Nasal cavity respiratory epithelium epithelial cell of viscerocranial mucosa (primary cell): ENCODE measurements at places on chromosomes 11 and 22. TPM values are rescaled to one million over a fixed set of nuclear protein-coding genes. Genes with fewer than 3 reads are reported as not detected.

HTR3A gene
- total RNA-seq: 0.14 TPM in 1 of 2 replicates, not detected in the other

CCDC88B gene
- total RNA-seq: 2.1 and 2.7 TPM in 2 replicates

C22orf15 gene
- total RNA-seq: not detected in 2 replicates

RIMBP3C gene
- total RNA-seq: not detected in 2 replicates

TCN2 gene
- total RNA-seq: 1.0 and 3.3 TPM in 2 replicates

THY1 gene
- under 0.01 TPM in 1 of 2 replicates, not detected in the other for total RNA-seq

KRTAP5-1 gene
- total RNA-seq: not detected in 2 replicates

TLCD5 gene
- total RNA-seq: 1.4 and 2.2 TPM in 2 replicates

CALCA gene
- total RNA-seq: not detected in 2 replicates

SYT7 gene
- 28.0 and 39.9 TPM in 2 replicates for total RNA-seq

TUG1 gene
- 40.0 and 87.4 TPM in 2 replicates for total RNA-seq

BEST1 gene
- 2.3 and 2.4 TPM in 2 replicates for total RNA-seq

INS gene
- total RNA-seq: not detected in 2 replicates

MPZL3 gene
- total RNA-seq: 44.3 and 64.3 TPM in 2 replicates

MRGPRX3 gene
- under 0.01 and 0.21 TPM in 2 replicates for total RNA-seq

MYBPC3 gene
- not detected in 2 replicates for total RNA-seq

CRY2 gene
- 11.6 and 15.2 TPM in 2 replicates for total RNA-seq

TUBA8 gene
- total RNA-seq: under 0.01 and 0.21 TPM in 2 replicates

BTG4 gene
- 0.34 and 0.43 TPM in 2 replicates for total RNA-seq

DAGLA gene
- total RNA-seq: under 0.01 and 2.2 TPM in 2 replicates

NNMT gene
- 0.34 and 1.9 TPM in 2 replicates for total RNA-seq

RASL10A gene
- 0.21 TPM in 1 of 2 replicates, not detected in the other for total RNA-seq

OR56A1 gene
- total RNA-seq: not detected in 2 replicates

APOA5 gene
- not detected in 2 replicates for total RNA-seq

KRTAP5-10 gene
- not detected in 2 replicates for total RNA-seq

OSBP2 gene
- 4.3 and 73.1 TPM in 2 replicates for total RNA-seq

MMP27 gene
- total RNA-seq: not detected in 2 replicates

BRSK2 gene
- under 0.01 and 1.00 TPM in 2 replicates for total RNA-seq

RFPL1 gene
- total RNA-seq: not detected in 2 replicates

GPR152 gene
- total RNA-seq: not detected in 2 replicates

SULT4A1 gene
- total RNA-seq: under 0.01 and 0.50 TPM in 2 replicates

BARX2 gene
- 2.7 and 4.1 TPM in 2 replicates for total RNA-seq

B4GALNT4 gene
- 4.8 and 17.3 TPM in 2 replicates for total RNA-seq

TRIM49 gene
- total RNA-seq: not detected in 2 replicates

CDHR5 gene
- not detected in 2 replicates for total RNA-seq

MYO18B gene
- total RNA-seq: under 0.01 TPM in 1 of 2 replicates, not detected in the other

FOXRED1 gene
- 10.5 and 12.3 TPM in 2 replicates for total RNA-seq

TSPAN32 gene
- not detected in 2 replicates for total RNA-seq

LRRC4C gene
- total RNA-seq: not detected in 2 replicates

CRYBA4 gene
- not detected in 2 replicates for total RNA-seq

PATE3 gene
- not detected in 2 replicates for total RNA-seq

DDI1 gene
- total RNA-seq: not detected in 2 replicates

RPS13 gene
- total RNA-seq: 717 and 1,374 TPM in 2 replicates

TRIM51 gene
- total RNA-seq: not detected in 2 replicates

BLID gene
- 0.85 TPM in 1 of 2 replicates, not detected in the other for total RNA-seq

TTC17 gene
- 107 and 119 TPM in 2 replicates for total RNA-seq

ANKK1 gene
- 0.68 and 2.3 TPM in 2 replicates for total RNA-seq

ME3 gene
- total RNA-seq: 4.1 and 12.0 TPM in 2 replicates

ARRB1 gene
- under 0.01 and 0.71 TPM in 2 replicates for total RNA-seq

OOSP2 gene
- not detected in 2 replicates for total RNA-seq

C11orf42 gene
- total RNA-seq: not detected in 2 replicates

ZNHIT2 gene
- 11.1 and 22.2 TPM in 2 replicates for total RNA-seq

FHIP1B gene
- total RNA-seq: 8.9 and 15.4 TPM in 2 replicates

DDX25 gene
- total RNA-seq: under 0.01 TPM in 1 of 2 replicates, not detected in the other

RIBC2 gene
- not detected in 2 replicates for total RNA-seq

JHY gene
- total RNA-seq: 2.4 and 6.1 TPM in 2 replicates

SHANK3 gene
- 1.4 and 6.3 TPM in 2 replicates for total RNA-seq

NECTIN1 gene
- 126 and 414 TPM in 2 replicates for total RNA-seq
